Naive thymus-derived CD4-positive, alpha-beta T cell (primary cell): ENCODE measurements at places on chromosomes 1 and 21. TPM values are rescaled to one million over a fixed set of nuclear protein-coding genes. Genes with fewer than 3 reads are reported as not detected.

LMX1A gene
- not detected for total RNA-seq

DNA sequence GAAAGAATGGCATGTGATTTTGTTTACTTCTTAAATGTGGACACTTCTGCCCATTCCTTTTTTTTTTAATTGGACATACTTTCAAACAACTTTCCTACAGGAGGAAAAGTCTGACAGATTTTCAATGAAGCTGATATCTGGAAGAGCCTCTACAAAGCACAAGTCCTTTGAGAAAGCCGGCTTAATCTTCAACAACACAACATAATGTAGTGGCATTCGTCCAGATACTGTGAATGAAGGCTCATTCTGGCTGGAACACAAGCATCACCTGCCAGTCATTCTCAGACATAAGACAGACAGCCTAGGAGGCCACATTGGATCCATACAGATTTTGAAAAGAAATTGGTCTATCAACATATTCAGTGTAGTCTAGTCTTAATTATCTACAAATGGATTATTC lies 4.9 kb downstream of the OTUD7B start:
- peaks cover 8% of the 10 kb centered on the region for H3K4me1 ChIP-seq
- H3K4me3 ChIP-seq: no peak overlapping the region
- DNase-seq: no peak
- no peaks in the 10 kb centered on the region for H3K27me3 ChIP-seq

DNA sequence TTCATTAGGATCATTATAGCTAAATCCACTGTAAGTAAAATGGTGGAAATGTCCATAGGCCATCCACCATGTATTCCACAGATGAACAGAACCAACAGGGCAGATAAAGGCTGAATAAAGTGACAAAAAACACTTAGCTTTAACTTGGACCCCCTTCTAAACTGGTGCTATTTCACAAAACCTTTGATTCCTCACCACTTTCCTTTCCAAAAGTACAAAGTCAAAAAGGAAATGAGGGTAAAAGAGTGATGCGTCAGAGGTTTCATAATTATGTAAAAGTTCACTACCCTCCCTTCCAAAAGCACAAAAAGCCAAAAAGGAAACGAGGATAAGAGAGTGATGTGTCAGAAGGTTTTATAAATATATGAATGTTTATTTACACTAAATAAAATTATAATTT lies 172.2 kb downstream of the TBX15 start:
- H3K36me3 ChIP-seq: no peaks in the 10 kb centered on the region
- DNase-seq: no peak
- no peak overlapping the region for H3K27ac ChIP-seq

GRCh38 chr1:94096797-94097549 lies 24.0 kb downstream of the ABCA4 start:
- no peak overlapping the region for H3K27ac ChIP-seq
- no peak overlapping the region for H3K4me3 ChIP-seq
- H3K36me3 ChIP-seq: no peaks in the 10 kb centered on the region
- H3K27me3 ChIP-seq: no peaks in the 10 kb centered on the region
- no peak for DNase-seq
- no peaks in the 10 kb centered on the region for H3K4me1 ChIP-seq

DNA sequence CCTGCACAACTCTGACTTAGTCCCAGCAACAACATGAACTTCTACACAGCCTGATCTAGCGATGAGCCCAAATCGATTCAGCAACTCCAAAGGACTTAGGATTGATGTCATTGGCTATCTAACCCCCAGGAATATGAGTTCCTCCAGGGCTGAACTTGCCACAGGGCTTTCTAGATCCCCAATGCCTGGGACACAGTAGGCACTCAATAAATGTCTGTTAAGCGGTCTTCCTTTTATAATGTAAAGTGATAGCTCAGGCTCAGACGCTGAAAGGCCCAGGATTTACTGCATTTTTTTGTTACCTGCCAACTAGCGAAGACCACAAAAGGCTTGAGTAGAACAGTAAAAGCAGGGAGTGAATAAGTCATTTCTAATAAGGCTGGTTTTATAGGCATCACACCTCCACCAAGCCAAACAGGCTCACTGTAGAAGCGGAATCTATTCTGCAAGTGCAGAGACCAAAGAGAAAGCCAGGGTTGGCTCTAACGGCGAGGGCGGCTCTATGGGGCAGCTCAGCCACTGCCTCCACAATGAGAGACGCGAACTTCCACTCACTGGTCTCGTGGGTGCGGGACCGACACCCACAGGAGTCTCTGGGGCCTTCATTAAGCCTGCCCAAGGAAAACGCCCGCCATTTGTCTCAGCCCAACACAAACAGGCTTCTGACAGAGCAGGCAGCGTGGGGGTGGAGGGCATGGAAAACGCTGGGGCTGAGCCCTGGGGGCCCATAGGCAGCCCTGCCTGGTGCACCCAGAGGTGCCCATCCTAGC lies 52.0 kb downstream of the HLCS start:
- DNase-seq: no peak
- H3K27me3 ChIP-seq: no peaks in the 10 kb centered on the region
- H3K4me1 ChIP-seq: no peaks in the 10 kb centered on the region
- no peak overlapping the region for H3K27ac ChIP-seq
- H3K4me3 ChIP-seq: no peak overlapping the region
- H3K36me3 ChIP-seq: no peaks in the 10 kb centered on the region

- no peak for DNase-seq
- peak overlapping the region; percentile 62 for H3K4me3 ChIP-seq
- peaks cover 5% of the 10 kb centered on the region for H3K27me3 ChIP-seq
- peak overlapping the region; percentile 37 for H3K27ac ChIP-seq
Observed at GRCh38 chr1:50978144-50978851, 8.3 kb downstream of the CDKN2C start.

DNA sequence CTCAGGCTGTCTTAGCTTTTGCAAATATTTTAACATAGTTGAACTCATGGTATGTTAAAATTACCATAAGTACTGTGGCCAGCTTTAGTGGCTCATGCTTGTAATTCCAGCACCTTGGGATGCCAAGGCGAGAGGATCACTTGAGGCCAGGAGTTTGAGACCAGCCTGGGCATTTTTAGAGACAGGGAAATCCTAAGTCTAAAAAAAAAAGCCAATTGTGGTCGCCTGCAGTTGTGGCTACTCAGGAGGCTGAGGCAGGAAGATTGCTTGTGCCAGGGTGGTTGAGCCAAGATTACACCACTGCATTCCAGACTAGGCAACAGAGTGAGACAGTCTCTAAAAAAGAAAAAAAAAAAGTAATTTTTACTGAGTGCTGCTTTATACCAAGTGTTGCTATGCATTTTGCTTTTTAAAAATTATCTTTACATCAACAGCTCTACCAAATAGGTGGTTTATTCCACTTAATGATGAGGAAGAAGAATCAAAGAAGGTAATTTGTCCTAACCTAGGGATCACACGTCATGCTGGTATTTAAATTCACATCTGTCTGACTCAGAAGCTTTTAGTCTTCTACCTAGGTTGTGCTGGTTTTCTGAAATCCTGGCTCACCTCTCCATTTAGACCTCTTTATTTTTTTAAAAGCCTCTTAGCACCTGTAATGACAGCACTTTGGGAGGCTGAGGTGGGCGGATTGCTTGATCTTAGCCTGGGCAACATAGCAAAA lies 16.8 kb downstream of the PPP1R12B start:
- no peak overlapping the region for H3K27ac ChIP-seq
- no peak overlapping the region for H3K4me3 ChIP-seq
- no peaks in the 10 kb centered on the region for H3K36me3 ChIP-seq
- H3K4me1 ChIP-seq: no peaks in the 10 kb centered on the region

- DNase-seq: no peak
- no peaks in the 10 kb centered on the region for H3K4me1 ChIP-seq
- no peak overlapping the region for H3K4me3 ChIP-seq
- no peak overlapping the region for H3K27ac ChIP-seq
Observed at GRCh38 chr1:243315455-243315854, 59.6 kb downstream of the SDCCAG8 start.

- no peak overlapping the region for H3K27ac ChIP-seq
- no peak for DNase-seq
- H3K4me1 ChIP-seq: no peaks in the 10 kb centered on the region
- H3K36me3 ChIP-seq: no peaks in the 10 kb centered on the region
- no peaks in the 10 kb centered on the region for H3K27me3 ChIP-seq
- H3K4me3 ChIP-seq: peak overlapping the region; percentile 33
Observed at GRCh38 chr1:17356387-17357026, 15.5 kb upstream of the PADI6 start.
